ENCODE measurements at places on chromosomes 1 and 21. TPM values are rescaled to one million over a fixed set of nuclear protein-coding genes. Genes with fewer than 3 reads are reported as not detected.

The MACO1 gene
- 18.9 TPM for total RNA-seq

The CDK18 gene
- 0.62 TPM for total RNA-seq

The BMP8A gene
- total RNA-seq: 0.11 TPM

The PCAT6 gene
- not detected for total RNA-seq

The OR2T11 gene
- not detected for total RNA-seq

The SH3D21 gene
- total RNA-seq: 6.2 TPM

The AQP10 gene
- not detected for total RNA-seq

The DBT gene
- total RNA-seq: 9.2 TPM

The TINAGL1 gene
- total RNA-seq: 3.4 TPM

The CLIC4 gene
- 449 TPM for total RNA-seq

The C1QC gene
- total RNA-seq: not detected

The TMEM269 gene
- total RNA-seq: 0.12 TPM

The MMEL1 gene
- 0.22 TPM for total RNA-seq

The MR1 gene
- total RNA-seq: 17.6 TPM

The SLC44A5 gene
- total RNA-seq: 0.25 TPM

The ZBTB37 gene
- total RNA-seq: 8.9 TPM

The SYTL1 gene
- total RNA-seq: 0.11 TPM

The AKR7A3 gene
- total RNA-seq: 0.62 TPM

The HES3 gene
- total RNA-seq: not detected

The GBP7 gene
- 0.12 TPM for total RNA-seq

The CFAP45 gene
- 1.1 TPM for total RNA-seq

The HSD11B1 gene
- total RNA-seq: 10.6 TPM

The KISS1 gene
- 0.22 TPM for total RNA-seq

The DIRAS3 gene
- 3.0 TPM for total RNA-seq

The KIF21B gene
- 0.37 TPM for total RNA-seq

The IBA57 gene
- 4.9 TPM for total RNA-seq

The MAP1LC3C gene
- 0.25 TPM for total RNA-seq

The ZFYVE9 gene
- 47.7 TPM for total RNA-seq
